T-cell (primary cell): ENCODE measurements at places on chromosomes 4 and X.

DNA sequence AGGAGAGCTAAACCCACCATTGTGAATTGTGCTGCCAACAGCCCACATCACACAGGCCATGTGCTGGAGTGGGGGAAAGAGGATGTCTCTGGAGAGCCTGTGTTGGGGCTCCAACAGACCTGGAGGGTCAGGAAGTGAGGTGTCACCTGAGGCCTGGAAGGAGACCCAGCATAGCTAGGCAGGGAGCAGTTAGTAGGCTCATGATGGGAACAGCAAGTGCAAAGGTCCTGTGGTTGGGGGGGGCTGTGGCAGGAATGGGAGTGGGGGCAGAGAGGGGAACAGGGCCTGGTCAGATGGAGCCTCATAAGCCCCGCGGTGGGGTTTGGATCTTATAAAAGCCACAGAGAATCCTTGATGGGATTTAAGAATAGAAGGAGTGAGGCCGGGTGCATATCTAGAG lies 35.9 kb upstream of the GPR78 start:
- DNase-seq = no peak

DNA sequence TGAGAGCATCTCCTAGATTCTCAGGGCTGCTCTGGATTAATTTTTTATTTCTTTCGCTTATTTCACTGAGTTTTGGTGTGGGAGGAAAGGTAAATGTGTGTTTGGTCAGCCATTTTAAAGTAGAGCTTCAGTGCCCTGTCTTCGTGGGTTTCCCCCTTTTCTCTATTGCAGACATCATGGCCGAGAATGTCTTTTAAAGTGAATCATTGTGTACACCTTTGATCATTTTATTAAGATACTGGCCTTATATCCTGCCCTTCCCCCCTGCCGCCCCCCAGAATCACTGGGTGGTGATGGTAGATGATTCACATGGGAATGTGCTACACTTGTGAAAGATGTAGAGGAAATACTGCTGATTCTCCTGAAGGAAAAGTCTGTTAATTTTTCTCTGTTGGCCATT lies 23.8 kb downstream of the CDKL5 start:
- no peak for DNase-seq

GRCh38 chr4:26410385-26411293 lies 79.6 kb downstream of the CCKAR start:
- DNase-seq = no peak

DNA sequence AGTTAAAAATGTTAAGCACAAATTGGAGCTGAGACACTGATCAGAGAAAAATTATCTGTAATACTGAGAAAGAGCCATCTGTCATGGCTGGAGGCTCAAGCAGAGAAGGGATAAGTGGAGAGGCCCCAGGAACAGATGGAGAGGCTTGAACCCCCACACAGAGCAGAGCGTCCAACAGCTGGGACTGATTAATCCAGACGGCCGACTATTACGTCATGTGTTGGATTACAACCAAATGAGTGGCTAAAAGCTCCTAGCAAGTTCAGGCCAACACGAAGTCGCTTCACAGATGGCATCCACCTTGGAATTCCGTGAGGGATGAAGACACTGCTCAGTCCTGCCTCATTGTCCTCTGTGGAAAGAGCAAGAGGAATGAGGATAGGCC lies 57.7 kb upstream of the ATXN3L start:
- no peak for DNase-seq

DNA sequence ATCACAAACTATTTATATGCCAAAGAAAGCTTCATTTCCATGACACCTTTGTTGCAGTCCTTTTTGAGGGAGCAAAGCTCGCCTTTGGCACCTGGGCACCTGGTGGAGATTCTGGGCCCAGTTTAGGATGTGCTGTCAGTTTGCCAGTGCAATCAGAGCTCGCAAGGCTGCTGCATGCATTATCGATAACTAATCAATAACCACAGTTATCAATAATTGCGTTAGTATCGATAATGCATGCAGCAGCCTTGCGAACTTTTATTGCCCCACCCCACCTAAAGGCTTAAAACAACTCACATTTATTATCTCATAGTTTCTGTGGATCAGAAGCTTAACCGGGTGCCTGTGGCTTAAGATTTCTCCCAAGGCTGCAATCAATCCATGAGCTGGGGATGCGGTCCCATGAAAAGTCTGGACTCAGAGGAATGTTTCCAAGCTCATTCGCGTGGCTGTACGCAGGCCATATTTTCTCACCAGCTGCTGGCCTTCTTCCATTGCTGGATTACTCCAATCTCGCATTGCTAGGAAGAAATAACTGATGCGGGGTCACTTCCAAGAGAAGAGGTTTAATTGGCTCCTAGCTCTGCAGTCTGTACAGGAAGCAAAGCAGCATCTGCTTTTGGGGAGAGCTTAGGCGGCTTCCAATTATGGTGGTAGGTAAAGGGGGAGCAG lies 6.2 kb upstream of the AFAP1 start:
- DNase-seq = no peak

DNA sequence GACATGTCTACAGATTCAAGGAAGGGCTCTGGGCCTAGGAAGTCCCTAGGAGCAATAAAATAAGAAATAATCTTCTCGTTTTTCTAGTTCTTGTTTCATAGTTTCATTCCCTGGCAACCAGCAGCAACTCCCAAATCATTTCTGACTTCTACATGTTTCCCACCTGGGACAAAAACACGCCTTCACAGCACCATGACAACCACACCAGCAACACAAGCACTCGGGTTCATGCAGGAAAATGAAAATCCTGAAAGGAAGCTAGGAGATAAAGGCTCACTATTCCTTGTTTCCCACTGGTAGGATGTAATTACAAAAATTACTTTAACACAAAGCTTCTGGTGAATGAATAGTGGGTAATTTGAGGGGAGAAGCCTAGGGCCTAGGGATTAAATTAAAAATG lies 158.9 kb downstream of the ADAMTS3 start:
- no peak for DNase-seq

GRCh38 chr4:43130228-43131021 lies 237.9 kb downstream of the GRXCR1 start:
- DNase-seq = no peak

DNA sequence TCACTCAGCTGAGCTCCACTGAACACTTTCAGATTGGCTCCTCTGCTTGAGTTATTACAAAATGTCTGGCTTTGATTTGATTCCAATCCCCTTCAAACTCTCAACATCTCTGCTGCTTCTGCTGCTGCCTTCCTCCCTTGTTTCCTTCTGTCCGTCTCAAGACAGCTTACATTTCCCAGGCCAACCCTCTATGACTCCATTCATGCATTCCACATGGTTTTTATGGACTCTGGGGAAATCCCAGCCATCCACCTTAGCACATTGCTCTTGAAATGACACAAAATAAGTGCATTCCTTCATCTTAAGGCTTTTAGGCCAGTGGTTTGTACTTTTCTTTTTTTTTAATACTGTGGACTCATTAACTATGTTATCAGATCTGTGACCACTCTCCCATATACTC lies 68.5 kb upstream of the TMEM164 start:
- DNase-seq = no peak
